ENCODE measurements at places on chromosomes 7 and 10. TPM values are rescaled to one million over a fixed set of nuclear protein-coding genes. Genes with fewer than 3 reads are reported as not detected.

GRCh38 chr7:158249692-158250091 is 337.9 kb downstream of the PTPRN2 start:
- H3K4me3 ChIP-seq = no peak overlapping the region
- no peak for DNase-seq
- H3K27me3 ChIP-seq = no peaks in the 10 kb centered on the region
- H3K36me3 ChIP-seq = no peaks in the 10 kb centered on the region

DNA sequence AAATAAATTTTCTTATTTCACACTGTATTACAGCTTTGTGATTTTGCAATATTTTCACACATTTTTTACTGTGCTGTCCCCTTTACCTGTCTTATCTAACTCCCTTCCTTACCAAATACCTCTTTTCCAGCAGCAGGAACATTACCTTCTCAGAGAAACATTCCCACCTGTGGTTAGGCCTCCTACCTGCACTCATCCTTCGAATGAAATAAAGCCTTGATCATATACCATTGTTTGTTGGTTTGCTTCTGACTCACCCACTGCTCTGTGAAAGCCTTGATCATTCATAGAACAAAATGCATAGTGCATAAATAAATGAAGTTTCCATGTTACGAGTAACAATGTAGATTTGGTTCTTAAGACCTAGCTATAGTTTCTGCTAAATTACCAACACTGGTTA is 256.3 kb downstream of the ARL4A start:
- H3K4me3 ChIP-seq = no peak overlapping the region
- H3K27ac ChIP-seq = no peak overlapping the region
- H3K4me1 ChIP-seq = no peaks in the 10 kb centered on the region
- no peaks in the 10 kb centered on the region for H3K36me3 ChIP-seq
- no peak for DNase-seq

GRCh38 chr7:16693601-16694318 is 47.8 kb downstream of the BZW2 start:
- H3K27me3 ChIP-seq = no peaks in the 10 kb centered on the region
- no peak overlapping the region for H3K4me3 ChIP-seq
- H3K4me1 ChIP-seq = no peaks in the 10 kb centered on the region
- no peak for DNase-seq

DNA sequence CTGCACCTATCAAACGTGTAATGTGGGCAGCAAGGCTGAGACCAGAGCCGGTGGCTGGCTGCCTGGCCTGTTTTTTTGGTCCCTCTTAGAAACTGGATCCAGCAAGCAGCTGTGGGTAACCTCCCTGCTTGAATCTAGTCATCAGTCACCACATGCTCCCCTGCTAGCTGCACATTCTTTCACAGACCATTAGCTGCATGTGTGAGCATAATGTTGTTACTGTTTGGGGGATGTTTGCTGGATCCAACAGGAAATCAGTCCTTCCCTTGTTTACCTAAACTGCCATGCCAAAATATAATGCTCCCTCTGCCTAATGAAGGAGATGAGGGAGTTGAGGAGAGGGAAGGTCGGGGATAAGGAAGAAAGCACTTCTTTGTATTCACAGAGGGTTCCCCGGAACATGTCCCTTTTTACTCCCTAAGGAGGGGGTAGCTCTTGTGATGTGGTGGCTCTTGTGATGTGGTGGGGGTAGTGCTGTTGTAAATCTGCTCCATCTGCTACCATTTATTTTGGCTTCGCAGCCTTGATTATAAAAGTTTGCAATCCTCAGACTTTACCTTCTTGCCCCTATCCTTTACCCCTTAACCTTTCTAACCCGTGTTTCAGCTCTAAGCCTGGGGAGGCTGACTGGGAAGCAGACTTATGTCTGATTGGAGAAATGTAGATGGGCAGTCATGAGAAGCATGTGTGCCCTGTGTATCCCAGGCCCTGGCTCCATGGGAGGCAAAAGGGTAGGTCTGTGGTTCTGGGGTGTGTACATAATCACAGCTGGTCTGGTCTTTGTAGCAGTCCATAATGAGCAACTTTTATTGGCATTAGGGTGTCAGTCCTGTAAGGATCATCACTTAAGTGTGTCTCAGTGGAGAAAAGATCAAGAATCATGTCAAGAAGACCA is 20.8 kb downstream of the LOXL4 start:
- H3K27ac ChIP-seq = no peak overlapping the region
- no peaks in the 10 kb centered on the region for H3K36me3 ChIP-seq
- no peak overlapping the region for H3K4me3 ChIP-seq
- DNase-seq = no peak

- DNase-seq = no peak
- no peaks in the 10 kb centered on the region for H3K27me3 ChIP-seq
- H3K4me1 ChIP-seq = no peaks in the 10 kb centered on the region
Measured at GRCh38 chr10:126022841-126023240, 126.5 kb downstream of the FANK1 start.

- H3K36me3 ChIP-seq = no peaks in the 10 kb centered on the region
- H3K27ac ChIP-seq = no peak overlapping the region
- no peak overlapping the region for H3K4me3 ChIP-seq
Measured at GRCh38 chr7:142158736-142159496, 47.4 kb downstream of the MGAM2 start.

DNA sequence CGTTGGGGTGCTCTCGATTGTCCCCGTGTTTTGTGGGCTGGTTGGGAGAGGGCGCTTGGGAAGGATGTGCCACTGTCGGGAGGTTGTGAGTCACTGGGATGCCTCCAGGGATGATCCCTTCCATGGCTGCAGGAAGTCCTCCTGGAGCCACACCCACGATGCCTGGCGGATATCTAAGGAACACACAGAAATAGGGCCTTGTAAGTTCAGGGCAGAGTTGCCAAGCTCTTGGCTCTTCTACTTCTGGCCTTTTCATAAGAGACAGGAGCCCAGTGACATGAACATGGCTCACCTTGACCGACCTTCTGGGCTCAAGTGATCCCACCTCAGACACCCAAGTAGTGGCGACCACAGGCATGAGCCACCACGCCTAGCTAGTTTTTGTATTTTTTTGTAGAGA is 47.6 kb downstream of the ZRANB1 start:
- H3K4me1 ChIP-seq = no peaks in the 10 kb centered on the region
- no peak overlapping the region for H3K4me3 ChIP-seq
- H3K27ac ChIP-seq = no peak overlapping the region
- no peaks in the 10 kb centered on the region for H3K27me3 ChIP-seq

GRCh38 chr10:127041552-127041951 is 136.3 kb downstream of the DOCK1 start:
- no peaks in the 10 kb centered on the region for H3K36me3 ChIP-seq
- H3K4me3 ChIP-seq = no peak overlapping the region
- no peaks in the 10 kb centered on the region for H3K27me3 ChIP-seq

DNA sequence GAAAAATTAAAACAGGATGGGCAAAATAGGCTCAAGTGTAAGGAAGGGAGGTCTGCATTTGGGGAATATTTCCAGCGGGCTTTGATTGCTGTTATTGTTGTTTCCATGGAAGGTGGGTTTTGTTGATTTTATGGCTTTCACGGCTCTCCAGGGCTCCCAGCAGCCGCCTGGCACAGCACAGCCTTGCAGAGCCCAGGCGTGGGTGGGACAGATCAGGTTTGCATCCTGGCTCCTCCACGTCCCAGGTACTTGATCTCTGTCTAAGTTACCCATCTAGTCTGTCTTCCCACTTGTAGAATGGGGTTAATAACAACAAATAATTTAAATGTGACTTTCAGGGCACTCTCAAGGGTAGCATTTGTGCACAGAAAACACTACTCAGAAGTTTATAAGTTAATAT is 45.2 kb downstream of the HTR5A start:
- no peak for DNase-seq
- no peak overlapping the region for H3K4me3 ChIP-seq
- no peaks in the 10 kb centered on the region for H3K27me3 ChIP-seq
- no peaks in the 10 kb centered on the region for H3K36me3 ChIP-seq
- H3K4me1 ChIP-seq = no peaks in the 10 kb centered on the region
- H3K27ac ChIP-seq = no peak overlapping the region

- H3K27ac ChIP-seq = no peak overlapping the region
- no peak overlapping the region for H3K4me3 ChIP-seq
- H3K4me1 ChIP-seq = no peaks in the 10 kb centered on the region
- no peaks in the 10 kb centered on the region for H3K27me3 ChIP-seq
- no peak for DNase-seq
Measured at GRCh38 chr10:125779403-125780327, 4.0 kb upstream of the MMP21 start.

- H3K27ac ChIP-seq = no peak overlapping the region
- H3K36me3 ChIP-seq = no peaks in the 10 kb centered on the region
- H3K4me1 ChIP-seq = peaks cover 38% of the 10 kb centered on the region
- no peak for DNase-seq
Measured at GRCh38 chr10:78297997-78298396, 264.3 kb downstream of the RPS24 start.

DNA sequence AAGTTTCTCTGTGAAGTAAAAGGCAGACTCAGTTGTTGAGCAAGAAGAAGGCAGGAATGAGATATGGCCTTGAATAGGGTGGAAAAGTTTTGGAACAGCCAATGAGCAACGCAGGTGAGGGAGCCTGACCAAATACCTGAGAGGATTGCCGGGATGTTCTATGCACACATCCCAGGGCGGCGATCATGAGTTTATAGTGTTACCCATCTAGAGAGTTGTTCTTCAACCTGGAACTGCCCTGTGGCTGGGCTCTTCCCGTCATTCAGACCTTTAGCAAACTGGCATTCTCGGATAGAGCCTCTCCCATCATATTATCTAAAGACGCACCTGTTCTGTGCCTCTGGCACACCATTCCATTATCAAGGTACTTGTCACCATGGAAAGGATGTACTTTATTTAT is 103.0 kb upstream of the KIF5B start:
- no peak overlapping the region for H3K27ac ChIP-seq
- H3K4me1 ChIP-seq = no peaks in the 10 kb centered on the region
- H3K36me3 ChIP-seq = no peaks in the 10 kb centered on the region
- no peaks in the 10 kb centered on the region for H3K27me3 ChIP-seq
- no peak overlapping the region for H3K4me3 ChIP-seq

DNA sequence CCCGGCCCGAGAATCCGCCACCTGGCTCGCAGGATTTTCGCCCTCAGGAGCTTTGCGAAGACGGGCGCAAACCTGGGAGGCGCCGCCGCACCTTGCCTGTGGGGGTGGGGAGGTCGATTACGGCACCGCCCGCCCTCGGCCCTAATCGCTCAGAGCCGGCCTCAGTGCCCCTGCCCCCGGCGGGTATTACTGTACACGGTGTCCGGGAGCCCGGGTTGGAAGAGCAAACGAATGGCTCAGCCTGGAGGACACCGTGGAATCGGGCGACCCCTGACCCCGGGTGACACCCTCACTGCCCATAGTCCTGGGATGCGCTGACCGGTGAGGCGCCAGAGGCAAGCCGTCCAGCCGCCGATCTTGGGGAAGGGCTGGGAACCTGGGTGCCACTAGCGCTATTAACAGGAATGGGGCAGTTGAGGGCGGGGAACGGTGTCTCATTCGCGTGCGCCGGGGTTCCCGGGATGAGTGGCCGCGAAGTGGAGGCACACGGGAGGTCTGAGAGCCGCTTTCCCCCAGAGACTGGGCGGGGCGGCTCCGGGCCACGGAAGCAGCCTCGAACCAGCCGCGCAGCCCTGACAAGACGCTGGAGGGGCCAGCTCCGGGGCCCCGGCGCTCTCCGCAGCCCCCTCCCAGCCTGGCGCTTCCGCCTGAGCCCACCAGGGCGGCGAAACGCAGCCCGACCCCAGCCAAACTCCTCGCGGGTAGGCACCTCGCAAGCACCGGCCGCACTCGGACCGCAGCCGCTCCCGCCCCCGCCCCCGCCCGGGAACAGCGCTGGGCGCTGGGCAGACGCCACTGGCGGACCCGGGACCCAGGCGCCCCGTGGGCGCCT is 167.5 kb downstream of the NRF1 start:
- DNase-seq = peak; percentile 47
- H3K4me1 ChIP-seq = peaks cover 31% of the 10 kb centered on the region

DNA sequence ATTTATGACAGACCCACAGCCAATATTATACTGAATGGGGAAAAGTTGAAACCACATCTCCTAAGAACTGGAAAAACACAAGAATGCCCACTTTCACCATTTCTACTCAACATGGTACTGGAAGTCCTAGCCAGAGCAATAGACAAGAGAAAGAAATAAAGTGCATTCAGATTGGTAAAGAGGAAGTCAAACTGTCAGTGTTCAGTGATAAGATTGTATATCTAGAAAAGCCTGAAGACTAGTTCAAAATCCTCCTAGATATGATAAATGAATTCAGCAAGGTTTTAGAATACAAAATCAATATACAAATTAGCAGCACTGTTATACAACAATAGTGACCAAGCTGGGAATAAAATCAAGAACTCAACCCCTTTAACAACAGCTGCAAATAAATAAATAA is 6.9 kb upstream of the ZNF138 start:
- H3K27ac ChIP-seq = no peak overlapping the region
- no peak for DNase-seq
- no peaks in the 10 kb centered on the region for H3K36me3 ChIP-seq
- no peaks in the 10 kb centered on the region for H3K27me3 ChIP-seq
- H3K4me1 ChIP-seq = no peaks in the 10 kb centered on the region

DNA sequence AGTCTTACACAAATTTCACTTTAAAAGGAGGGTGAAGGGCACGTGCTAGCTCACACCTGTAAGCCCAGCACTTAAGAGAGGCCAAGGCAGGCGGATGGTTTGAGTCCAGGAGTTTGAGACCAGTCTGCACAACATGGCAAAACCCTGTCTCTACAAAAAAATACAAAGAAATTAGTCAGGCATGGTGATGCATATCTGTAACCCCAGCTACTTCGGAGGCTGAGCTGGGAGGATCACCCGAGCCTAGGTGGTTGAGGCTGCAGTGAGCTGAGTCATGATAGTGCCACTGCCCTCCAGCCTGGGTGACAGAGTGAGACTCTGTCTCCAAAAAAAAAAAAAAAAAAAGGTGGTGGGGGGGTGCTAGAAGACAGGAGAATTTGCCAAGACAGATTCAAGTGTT is 237.3 kb upstream of the KLF14 start:
- no peaks in the 10 kb centered on the region for H3K27me3 ChIP-seq
- H3K27ac ChIP-seq = no peak overlapping the region
- H3K36me3 ChIP-seq = no peaks in the 10 kb centered on the region
- no peak overlapping the region for H3K4me3 ChIP-seq
- no peak for DNase-seq
- no peaks in the 10 kb centered on the region for H3K4me1 ChIP-seq

GRCh38 chr10:89670926-89671325 is 25.9 kb upstream of the PANK1 start:
- H3K27me3 ChIP-seq = no peaks in the 10 kb centered on the region
- H3K4me3 ChIP-seq = no peak overlapping the region
- no peaks in the 10 kb centered on the region for H3K36me3 ChIP-seq
- peaks cover 13% of the 10 kb centered on the region for H3K4me1 ChIP-seq
- DNase-seq = no peak
- H3K27ac ChIP-seq = no peak overlapping the region

DNA sequence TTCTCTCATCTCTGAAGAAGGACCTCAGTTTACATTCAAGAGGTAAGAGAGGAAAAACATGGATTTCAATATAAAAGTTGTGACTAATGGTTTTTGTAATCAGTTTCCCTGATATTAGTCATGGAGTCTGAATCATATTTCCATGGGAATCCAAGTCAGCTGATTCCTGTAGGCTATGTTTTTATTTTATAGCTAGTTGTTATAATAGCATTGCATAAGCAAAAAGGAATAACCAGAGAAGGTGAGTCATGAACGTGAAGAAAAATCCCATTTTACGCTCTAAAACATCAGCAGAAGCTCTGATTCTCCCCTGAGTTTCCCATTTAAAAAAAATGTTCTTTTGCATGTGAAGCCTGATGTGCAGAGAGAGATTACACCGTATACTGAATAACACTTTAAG is 299.3 kb downstream of the SFMBT2 start:
- no peak for DNase-seq
- no peaks in the 10 kb centered on the region for H3K4me1 ChIP-seq
- no peaks in the 10 kb centered on the region for H3K36me3 ChIP-seq
- H3K4me3 ChIP-seq = no peak overlapping the region

SPDYE11 gene
- total RNA-seq = not detected

PRSS37 gene
- total RNA-seq = not detected

MRLN gene
- total RNA-seq = not detected

VSTM2A gene
- 0.12 TPM for total RNA-seq

PSD gene
- total RNA-seq = 0.09 TPM

KEL gene
- total RNA-seq = not detected

LRRTM3 gene
- total RNA-seq = 0.03 TPM

LLCFC1 gene
- total RNA-seq = not detected

Data from neural progenitor cell (in vitro differentiated cells).